Prostate gland (tissue), 2 donors: ENCODE measurements at places on chromosomes 11 and 22.

DNA sequence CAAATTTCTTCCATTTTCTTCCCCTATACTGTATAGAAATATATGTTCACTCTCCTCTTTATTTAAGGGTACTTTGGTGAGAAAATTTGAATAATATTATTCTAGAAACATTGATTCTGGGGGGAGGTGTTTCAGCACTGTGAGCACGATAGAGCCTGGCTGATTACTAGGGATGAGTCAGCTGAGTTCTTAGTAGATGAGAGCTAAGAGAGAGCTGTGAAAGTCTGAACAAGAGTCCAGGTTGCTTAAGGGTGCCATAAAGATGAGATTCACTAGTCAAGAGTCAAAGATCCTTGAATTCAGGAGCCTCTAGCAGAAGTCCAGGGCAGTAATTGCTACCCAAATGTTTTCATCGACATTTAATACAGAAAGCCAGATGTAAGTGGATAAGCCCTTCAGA lies 756.6 kb upstream of the API5 start:
- H3K4me1 ChIP-seq = no peaks in the 10 kb centered on the region
- H3K27me3 ChIP-seq = no peaks in the 10 kb centered on the region
- H3K27ac ChIP-seq = no peak overlapping the region
- H3K4me3 ChIP-seq = no peak overlapping the region

- no peak overlapping the region for H3K27ac ChIP-seq
- no peak overlapping the region for H3K4me3 ChIP-seq
- H3K4me1 ChIP-seq = no peaks in the 10 kb centered on the region
- no peak for DNase-seq
- no peaks in the 10 kb centered on the region for H3K27me3 ChIP-seq
Measured at GRCh38 chr11:35079611-35080010, 59.4 kb upstream of the CD44 start.

DNA sequence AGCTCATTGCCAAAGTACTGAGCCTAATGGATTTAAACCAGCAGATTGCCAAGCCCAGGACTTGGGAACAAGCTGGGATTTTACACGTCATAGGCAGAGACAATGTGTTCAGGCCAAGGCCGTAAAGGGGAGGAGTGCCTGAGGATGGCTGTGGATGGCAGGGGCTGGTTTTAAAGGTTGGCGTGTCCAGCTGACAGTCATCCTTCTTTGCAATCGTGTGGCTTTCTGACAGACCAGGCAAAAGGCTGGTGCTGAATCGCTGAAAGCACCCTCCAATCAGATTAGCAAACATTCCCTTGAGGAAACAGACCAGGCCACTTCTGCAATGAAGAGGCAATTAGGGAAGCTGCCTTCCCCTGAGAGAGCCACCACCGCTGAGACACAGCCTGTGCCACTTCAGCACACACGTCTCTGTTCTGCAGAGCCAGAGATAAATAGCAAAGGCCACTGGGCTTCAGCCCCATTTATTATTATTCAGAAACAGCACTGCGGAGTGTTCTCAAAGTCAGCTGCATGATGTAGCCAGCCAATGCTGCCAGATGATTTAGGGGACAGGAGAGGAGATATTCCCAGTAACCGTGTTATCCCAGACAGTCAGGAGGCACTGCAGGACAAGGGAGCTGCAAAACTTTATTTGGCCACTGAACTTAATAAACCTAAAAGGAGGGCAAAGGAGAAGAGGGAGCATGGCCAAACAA lies 54.2 kb upstream of the CSNK2A3 start:
- no peaks in the 10 kb centered on the region for H3K4me1 ChIP-seq
- no peak overlapping the region for H3K4me3 ChIP-seq
- no peaks in the 10 kb centered on the region for H3K27me3 ChIP-seq
- no peak for DNase-seq
- no peak overlapping the region for H3K27ac ChIP-seq
- H3K36me3 ChIP-seq = no peaks in the 10 kb centered on the region

- no peaks in the 10 kb centered on the region for H3K27me3 ChIP-seq
- H3K36me3 ChIP-seq = no peaks in the 10 kb centered on the region
Measured at GRCh38 chr22:40190501-40190900, 12.8 kb downstream of the TNRC6B start.

- no peak overlapping the region for H3K27ac ChIP-seq
- DNase-seq = no peak
- no peak overlapping the region for H3K4me3 ChIP-seq
- no peaks in the 10 kb centered on the region for H3K36me3 ChIP-seq
- no peaks in the 10 kb centered on the region for H3K27me3 ChIP-seq
- H3K4me1 ChIP-seq = no peaks in the 10 kb centered on the region
Measured at GRCh38 chr11:115345840-115346239, 158.4 kb downstream of the CADM1 start.
